Stimulated activated CD8-positive, alpha-beta memory T cell treated with anti-CD3 and anti-CD28 coated beads, Interleukin-4, amount 100 ng/mL, for 1 hour (primary cell): ENCODE measurements at places on chromosomes 5 and 9.

- DNase-seq: no peak
Observed at GRCh38 chr9:133606708-133607025, 2.5 kb downstream of the FAM163B start.

DNA sequence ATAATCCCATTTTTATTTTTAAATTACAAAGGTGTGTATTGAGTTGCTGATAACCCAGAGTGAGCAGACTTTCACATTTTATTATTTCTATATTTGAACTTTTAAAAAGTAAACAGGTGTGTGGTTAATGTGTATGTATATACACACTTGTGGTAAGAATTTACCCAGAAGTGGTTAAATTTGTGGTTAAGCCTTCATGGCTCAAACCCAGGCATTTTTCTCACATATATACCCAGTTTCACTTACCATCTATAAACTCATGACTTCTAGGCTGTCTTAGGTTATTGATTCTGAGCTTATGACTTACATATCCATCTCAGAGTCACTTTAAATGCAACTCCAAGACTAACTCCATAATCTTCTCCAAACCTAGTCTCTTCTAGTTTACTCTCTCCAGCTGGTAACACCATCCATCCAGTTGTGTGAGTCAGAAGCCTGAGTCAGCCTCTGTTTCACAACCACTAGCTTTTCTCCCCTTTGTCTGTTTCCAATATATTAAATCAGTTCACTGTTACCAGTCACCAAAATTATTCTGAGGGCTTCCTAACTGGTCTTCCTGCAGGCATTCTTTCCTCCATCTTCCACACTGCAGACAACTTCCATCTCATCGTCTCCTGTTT lies 20.2 kb downstream of the ZBED3 start:
- no peak for DNase-seq

DNA sequence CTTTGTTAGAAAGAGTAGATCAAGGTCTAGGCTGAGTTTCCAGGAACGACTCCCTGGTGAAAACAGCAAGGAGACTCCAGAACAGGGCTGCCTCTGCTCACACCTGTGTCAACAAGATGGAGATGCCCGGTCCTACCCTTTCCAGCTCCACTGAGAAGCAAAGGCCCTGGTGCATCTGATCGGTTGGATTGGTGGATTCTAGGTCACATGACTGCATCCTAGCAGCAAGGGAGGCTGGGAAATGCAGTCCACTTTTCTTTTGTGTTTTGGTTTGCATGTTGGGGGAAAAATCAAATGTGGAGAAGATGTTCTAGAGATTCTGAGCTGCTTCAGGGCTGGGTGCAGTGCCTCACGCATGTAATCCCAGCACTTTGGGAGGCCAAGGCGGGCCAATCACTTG lies 82.0 kb upstream of the TRIO start:
- DNase-seq: no peak

DNA sequence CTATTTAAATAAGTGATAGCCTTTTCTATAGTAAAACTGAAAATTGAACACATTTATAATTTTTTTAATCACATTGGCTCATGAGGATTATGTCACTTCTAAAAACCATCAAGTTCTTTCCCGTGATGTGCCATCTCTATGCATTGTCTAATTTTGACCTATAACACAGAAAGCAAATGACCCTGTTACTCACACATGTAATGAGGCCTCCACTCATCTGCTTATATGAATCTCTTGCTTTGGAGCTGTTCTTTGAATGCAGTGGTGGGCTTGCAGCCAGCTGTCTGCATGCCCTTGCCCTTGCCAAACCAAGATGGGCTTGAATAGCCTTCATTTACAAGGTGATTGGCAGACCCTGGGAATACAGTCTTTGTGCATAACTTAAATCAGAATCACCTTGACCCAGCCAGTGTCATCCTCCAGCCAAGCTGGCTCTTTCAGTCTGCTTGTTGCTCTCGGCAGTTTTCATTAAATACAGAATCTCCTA lies 163.2 kb downstream of the TRIO start:
- DNase-seq: no peak

DNA sequence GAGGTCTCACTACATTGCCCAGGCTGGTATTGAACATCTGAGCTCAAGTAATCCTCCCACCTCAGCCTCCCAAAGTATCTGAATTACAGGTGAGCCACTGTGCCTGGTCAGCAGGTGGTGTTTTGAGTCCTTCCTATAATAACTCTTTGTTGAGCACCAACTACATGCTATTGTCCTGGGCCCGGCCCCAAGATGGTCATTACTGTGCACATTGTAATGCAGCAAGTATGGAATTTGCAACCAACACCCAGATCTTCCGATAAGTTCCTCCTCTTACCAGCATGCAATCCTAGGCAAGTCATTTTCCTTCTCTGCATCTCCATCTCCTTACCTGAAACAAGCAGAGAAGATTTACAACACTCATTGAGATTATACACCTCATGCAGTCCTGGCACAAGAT lies 510.3 kb upstream of the KLF4 start:
- DNase-seq: no peak

- DNase-seq: no peak
Observed at GRCh38 chr5:8446179-8446578, 577.2 kb downstream of the MTRR start.

GRCh38 chr5:153084511-153084910 lies 406.0 kb upstream of the GRIA1 start:
- no peak for DNase-seq

GRCh38 chr5:83255268-83255667 lies 177.9 kb downstream of the XRCC4 start:
- no peak for DNase-seq

- DNase-seq: no peak
Observed at GRCh38 chr5:90170261-90170660, 239.3 kb downstream of the CETN3 start.

- no peak for DNase-seq
Observed at GRCh38 chr9:18601026-18601425, 127.1 kb downstream of the ADAMTSL1 start.

GRCh38 chr9:875119-875962 lies 33.8 kb downstream of the DMRT1 start:
- DNase-seq: no peak

DNA sequence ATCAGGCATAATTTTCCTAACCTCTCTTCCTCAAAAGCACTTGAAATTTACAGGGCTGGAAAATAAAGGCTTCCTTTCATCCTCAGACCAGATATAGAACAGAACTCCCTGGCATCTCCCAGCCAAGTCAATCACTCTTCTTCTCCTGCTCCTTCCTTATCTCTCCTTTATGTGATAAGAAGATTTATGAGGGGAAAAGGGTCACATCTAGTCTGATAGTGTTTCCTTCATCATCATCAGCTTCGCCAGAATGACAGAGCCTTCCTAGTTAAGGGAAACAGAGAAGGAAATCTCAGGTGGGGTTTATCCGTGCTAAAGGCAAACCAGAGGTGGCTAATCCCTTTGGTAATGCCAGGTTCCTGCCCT lies 36.2 kb downstream of the LIX1 start:
- DNase-seq: no peak

DNA sequence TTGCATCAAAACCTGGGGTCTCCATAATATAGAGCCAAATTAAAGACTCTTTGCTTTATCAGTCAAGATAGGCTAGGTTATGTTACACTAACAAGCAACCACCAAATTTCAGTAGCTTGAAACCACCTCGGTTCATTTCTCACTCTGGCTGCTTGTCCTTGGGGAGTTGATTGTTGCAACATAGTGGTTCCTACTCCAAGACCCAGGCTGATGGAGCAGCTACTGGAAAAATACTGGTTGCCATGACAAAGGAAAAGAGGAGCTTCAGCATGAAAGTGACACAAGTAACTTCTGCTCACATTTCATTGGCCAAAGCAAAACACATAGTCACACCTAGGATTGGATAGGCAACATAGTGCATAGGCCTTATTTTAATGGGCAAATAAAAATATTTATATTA lies 18.5 kb upstream of the RCL1 start:
- DNase-seq: no peak

GRCh38 chr5:42889311-42889933 lies 77.7 kb upstream of the SELENOP start:
- DNase-seq: no peak

DNA sequence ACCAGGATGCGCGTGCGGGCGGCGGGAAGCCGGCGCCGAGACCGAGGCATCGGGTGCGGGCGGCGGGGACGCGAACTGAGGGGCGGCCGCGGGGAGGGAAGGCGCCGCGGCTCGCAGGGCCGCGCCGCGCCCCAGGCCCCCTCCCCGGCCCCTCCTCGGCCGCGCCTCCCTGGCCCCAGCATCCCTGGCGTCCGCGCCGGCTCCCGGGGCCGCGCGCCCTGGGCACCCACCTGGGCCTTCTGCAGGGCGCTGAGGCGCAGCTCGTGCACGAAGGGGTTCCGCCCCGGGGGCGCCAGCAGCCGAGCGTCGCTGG lies 324 bp downstream of the LPCAT1 start:
- DNase-seq: no peak

- DNase-seq: no peak
Observed at GRCh38 chr9:14303100-14303499, 10.8 kb downstream of the NFIB start.

DNA sequence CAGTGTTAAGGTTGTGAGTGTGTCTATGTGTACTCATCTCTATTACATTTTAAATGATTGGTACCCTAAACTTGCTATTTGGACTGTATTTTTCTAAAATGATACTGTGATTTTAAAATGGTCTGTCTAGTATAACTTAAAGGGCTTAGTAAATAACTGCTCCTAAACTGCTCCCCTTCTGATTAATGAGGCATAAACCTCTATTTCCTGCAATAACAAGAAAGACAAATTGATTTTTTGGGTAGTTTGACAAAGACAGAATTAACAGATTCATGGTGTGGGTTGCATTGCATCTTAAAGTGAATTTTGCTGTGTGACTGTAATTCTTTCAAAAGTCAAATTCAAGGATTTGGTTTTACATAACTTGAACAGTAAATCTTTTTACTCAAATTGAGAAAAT lies 8.1 kb upstream of the LRRTM2 start:
- DNase-seq: no peak

DNA sequence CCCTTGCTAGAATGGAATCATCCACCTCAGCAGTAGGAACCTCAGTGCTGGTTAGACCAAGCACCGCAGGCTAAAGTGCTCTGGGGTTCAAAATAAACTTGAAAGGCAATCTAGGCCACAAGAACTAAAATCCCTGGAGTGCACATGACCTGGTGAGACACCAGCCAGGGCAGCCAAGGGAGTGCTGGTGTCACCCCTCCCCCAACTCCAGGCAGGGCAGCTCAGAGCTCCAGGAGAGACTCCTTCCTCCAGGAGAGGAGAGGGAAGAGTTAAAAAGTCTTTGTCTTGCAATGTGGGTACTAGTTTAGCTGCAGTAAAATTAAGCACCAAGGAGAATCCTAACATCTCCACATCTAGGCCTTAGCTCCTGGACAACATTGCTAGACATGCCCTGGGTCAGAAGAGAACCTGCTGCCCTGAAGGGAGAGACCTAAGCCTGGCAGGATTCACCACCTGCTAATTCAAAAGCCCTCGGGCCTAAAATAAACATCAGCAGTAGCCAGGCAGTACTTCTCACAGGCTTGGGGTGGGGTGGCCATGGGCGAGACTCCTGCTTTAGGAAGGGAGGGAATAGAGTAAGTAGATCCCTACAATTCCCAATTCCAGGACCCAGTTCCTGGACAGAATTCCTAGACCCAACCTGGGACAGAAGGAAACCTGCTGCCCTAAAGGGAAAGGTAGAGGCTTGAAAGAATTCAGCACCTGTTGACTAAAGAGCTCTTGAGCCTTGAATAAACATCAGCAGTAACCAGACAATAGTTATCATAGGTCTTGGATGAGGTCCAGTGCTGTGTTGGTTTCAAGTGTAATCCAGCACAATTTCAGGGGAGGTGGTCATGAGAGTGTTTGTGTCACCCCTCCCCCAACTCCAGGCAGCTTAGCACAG lies 25.8 kb downstream of the UGT3A2 start:
- DNase-seq: no peak

- DNase-seq: no peak
Observed at GRCh38 chr5:75265731-75266130, 29.1 kb upstream of the ANKRD31 start.

DNA sequence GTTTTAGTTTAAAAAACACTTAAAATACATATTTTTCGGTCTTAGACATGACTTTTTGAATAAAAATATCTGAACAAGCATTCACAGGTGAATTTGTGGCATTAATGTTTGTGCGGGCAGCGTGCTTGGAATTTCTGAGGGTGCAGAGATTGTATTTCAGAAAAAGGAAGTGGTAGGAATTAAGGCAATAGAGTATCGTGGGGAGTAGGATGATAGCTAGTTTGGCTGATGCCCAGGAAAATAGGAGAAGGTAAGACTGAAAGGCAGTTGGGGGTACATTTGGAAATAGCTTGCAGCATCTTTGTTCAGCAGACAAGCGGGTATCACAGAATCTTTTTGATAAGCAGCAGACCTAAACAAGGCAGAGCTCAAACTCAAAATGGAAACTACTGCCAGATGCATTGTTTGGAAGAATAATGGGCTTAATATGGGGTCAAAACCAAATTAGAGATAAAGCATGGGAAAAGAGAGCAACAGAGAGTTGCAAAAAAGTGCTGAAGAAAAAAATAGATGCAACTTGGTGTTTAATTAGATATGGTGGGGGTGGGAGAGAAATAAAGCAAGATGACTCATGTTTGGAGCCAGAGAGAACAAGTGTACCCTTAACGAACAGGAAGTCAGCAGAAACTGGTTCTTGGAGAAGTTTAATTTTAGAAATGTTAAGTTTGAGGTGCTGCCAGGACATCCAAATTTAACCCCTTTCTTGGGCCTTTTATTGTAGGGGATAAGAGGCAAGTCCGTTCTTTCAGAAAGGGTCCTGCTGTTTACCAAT lies 85.7 kb upstream of the ARRDC3 start:
- DNase-seq: no peak

DNA sequence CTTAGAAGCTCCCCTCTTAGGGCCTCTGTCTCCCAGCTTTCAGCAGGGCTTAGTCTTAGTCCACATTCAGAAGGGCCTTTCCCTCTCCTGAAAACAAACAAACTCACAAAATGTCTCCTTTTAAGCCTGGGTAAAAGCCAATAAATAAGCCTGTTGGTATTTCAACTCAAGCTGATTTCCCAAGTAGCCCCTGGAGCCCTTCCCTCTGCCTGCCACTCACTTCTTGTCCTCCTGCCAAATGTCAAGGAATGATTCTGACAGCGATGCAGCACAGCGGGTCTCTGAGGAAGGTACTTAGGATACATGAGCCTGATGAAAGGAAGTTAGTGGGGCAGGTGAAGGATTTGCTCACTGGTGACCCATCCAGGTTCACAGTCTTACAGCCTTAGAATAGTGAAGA lies 210.5 kb downstream of the PJA2 start:
- DNase-seq: no peak

- DNase-seq: no peak
Observed at GRCh38 chr9:87714819-87715218, 11.1 kb upstream of the CTSL start.

GRCh38 chr9:113621309-113621791 lies 157.8 kb downstream of the RGS3 start:
- DNase-seq: no peak

GRCh38 chr5:9930156-9930555 lies 300.0 kb upstream of the TAS2R1 start:
- no peak for DNase-seq

GRCh38 chr9:34777666-34778065 lies 67.7 kb upstream of the CCL21 start:
- no peak for DNase-seq

- no peak for DNase-seq
Observed at GRCh38 chr9:95772320-95773052, 103.0 kb upstream of the ERCC6L2 start.
